Sciatic nerve (tissue), 2 donors: ENCODE measurements at places on chromosomes 5 and 9.

- DNase-seq = no peak
These were observed 478.9 kb downstream of the SPATA31D1 start for GRCh38 chr9:82467436-82467835.

DNA sequence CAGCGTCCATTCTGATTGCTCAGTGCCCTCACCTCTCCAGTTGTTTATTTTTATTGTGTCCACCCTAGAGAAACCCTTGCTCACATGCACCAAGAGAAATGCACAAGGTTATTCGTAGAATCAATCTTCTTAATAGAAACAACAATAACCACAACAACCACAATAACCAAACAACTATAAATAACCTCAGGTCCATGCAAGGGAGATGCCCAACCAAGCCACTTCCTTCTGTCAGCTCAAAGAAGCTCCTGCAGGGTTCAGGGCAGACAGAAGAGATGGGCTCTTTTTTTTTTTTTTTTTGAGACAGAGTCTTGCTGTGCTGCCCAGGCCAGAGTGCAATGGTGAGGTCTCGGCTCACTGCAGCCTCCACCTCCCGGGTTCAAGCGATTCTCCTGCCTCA, 14.9 kb upstream of the TCOF1 start:
- DNase-seq = no peak

DNA sequence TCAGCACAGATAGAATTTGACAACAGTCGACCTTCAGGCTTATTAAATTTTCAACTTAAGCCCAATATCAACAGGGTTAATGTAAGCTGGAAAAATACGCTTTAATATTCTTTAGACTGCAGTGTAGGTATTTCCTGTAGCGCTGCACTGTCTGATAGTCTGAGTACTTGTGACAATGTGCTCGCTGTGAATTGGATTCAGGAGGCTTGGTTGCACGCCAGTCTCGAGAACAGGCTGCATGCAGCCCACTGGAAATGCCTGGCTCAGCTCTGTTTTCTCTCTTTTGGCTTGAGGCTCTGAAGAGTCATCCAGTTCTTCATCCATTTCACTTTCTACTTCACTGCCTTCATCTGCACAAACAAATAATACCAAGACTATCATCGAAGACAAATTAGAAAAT, 300.9 kb downstream of the RFX3 start:
- no peak for DNase-seq

- DNase-seq = no peak
These were observed 115.8 kb upstream of the LIFR start for GRCh38 chr5:38672059-38672788.

DNA sequence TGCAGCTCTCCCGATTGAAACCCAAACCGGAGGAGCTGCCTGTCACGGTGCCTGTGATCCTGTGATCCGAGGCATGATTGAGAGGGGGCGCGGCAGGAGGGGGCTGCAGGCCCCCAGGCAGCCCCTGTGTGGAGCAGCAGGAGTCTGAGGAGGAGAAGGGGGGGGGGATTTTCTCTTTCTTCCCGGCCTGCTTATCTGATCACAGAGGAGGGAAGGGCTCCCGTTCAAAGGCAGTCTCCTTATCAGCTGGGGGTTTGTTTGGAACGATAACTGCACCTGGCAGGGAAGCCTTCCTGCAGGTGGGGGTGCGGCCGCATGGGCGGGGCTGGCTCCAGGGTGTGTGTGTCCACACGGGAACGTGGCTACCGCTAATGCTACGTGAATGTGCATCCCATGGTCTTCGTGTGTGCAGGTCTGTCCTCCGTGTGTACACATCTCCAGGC, 38.4 kb downstream of the LMX1B start:
- no peak for DNase-seq

DNA sequence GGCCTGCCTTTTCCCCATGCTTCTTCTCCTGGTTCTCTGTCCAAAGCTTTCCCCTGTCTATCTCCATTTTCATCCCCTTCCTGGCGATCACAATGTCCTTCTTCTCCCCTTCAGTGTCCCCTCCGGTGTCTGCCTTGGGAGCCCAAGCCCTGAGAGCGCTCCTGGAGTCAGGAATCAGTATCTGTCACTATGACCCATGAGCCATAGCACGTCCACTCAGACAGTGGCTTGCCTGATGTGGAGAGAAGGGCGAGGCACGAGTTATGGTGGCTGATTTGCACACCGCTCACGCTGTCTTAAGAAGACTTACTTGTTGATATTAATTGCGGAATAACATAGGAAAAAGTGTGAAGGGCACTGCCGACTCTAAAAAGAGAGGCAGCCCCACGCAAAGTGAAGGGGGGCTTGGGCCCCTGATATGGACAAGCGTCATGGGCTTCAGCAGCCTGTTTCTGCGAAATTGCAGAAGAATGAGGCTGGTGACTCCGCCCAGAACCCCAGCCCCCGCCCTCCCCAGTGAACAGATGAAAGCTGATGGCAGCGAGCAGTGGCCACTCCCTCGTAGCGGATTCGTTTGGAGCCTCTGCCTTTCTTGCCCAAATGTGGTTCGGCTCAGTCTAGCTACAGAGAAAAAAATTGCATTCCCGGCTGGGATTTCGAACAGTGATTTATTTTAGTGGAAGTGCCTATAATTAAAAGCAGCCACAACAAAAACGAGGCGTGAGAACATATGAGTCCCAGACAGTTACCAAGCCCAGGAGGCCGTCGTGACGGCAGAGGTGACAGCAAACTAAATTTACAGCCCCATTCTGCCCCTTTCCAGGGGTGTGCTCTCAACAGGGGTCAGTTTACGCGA, 149.8 kb downstream of the ICE1 start:
- peak; percentile 62 for DNase-seq

GRCh38 chr5:143350341-143350740, 53.1 kb downstream of the NR3C1 start:
- DNase-seq = no peak

DNA sequence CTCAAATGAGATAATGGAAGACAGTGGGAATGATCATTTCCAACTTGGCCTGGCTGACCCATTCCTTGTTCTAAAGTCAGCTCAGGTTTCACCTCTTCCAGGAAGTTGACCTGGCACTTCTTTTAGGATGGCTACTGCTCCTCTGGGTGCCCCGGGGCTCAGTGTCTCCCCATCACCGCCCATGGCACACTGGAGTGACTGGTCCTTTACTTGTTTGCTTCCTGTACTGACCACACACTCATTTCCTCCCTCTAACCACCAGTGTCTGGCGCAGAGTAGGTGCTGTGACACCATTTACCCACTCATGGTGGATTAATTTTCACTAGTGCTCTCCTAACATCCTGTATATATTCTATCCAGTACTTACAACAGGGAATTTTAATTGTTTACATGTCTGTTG, 183.5 kb downstream of the CDK5RAP2 start:
- no peak for DNase-seq

DNA sequence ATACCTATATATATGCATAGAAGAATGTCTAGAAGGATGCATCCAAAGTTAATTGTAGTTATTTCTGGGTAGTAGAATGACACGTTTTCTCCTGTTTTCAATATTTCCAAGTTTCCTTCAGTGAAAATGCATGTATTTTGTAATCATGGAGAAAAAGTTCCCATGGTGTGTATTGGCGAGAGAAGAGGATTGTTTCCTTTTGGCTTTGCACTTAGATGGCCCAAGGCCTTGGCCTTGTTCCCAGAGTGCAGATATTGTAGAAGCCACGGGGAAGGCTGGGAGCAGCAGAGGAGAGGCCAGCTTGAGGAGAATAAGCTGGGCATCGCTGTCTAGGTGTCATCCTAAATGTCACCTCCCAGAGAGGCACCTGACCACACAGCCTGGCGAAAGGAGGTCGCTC, 44.0 kb downstream of the IRF1 start:
- peak; percentile 81 for DNase-seq

DNA sequence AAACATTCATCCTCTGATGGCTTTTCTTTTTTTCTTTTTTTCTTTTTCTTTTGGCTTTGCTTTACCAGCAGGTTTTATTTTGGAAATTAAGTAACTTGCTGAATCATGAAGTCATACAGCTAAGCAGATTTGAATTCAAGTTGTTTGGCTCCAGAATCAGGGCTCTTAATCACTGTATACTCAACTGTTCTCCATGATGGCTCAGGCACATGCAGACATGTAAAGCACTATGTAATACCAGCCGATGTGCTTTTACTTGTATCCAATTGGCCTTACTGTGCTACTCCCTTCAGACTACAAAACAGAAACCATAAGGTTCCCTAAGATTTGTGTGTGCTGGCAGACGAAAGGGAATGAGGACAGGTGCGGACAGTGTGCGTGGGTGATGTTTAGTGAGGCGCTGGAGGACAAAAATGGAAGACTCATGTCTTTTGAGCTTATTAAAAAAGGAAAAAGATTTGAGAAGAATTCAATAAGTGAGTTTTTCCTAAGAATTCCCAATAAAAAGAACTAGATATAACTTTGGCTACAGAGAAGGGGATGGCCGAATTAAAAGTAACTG, 44.7 kb upstream of the OTP start:
- DNase-seq = no peak

- DNase-seq = peak; percentile 61
These were observed 119.9 kb downstream of the KCNIP1 start for GRCh38 chr5:170623576-170624181.

- DNase-seq = no peak
These were observed 47.7 kb downstream of the ZNF608 start for GRCh38 chr5:124698770-124699169.

DNA sequence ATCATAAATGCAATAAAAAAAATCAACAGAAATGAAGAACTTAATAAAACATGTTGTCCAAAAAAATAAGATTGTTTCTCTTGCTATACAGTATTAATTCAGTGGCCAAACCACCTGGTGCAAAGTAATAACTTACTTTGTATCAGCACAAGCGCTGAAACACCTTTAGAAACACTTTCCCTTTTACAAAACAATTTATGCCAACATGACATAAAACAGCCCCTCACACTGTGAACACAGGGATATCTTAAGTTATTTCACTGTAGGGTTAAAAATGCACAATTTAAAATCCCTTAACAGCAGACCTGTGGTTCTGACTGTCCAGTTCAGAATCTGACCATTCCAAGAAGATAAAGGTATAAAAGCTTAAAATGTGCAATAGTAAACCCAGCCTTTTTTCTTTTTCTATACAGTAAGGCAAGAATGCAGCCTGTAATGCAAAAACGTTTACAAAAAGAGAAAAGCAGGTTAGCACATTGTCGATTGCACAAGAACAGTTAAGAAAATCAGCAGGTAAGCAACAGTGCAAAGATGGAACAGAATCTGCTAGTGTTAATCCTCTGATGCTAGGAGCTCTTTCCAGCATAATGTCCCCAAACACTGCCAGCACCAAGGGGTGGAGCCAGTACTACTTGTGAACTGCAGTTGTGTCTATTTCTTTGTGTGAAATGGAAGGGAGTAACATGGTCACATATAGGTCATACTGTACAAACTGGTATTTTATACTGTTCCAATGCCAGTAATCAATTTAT, 21.6 kb downstream of the RAB14 start:
- no peak for DNase-seq

DNA sequence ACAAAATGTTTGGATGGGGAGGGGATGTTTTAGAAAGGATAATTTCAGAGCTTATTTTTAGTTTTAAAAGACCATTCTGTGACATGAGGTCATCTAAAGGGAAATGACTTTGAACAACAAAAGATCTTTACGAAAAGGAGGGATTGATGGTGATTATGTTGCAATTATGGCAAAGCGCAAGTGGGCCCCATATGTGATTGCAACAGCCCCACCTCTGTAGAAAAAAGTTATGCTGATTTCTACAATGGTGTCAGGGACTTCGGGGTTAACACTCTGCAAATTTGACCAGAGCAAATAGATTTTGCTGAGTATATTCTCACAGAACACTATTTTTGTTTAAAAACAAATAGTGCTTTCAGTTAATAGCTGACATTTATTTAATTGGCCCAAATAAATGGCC, 312.8 kb downstream of the NSG2 start:
- DNase-seq = no peak

GRCh38 chr5:61918611-61919010, 387.4 kb upstream of the KIF2A start:
- DNase-seq = no peak

DNA sequence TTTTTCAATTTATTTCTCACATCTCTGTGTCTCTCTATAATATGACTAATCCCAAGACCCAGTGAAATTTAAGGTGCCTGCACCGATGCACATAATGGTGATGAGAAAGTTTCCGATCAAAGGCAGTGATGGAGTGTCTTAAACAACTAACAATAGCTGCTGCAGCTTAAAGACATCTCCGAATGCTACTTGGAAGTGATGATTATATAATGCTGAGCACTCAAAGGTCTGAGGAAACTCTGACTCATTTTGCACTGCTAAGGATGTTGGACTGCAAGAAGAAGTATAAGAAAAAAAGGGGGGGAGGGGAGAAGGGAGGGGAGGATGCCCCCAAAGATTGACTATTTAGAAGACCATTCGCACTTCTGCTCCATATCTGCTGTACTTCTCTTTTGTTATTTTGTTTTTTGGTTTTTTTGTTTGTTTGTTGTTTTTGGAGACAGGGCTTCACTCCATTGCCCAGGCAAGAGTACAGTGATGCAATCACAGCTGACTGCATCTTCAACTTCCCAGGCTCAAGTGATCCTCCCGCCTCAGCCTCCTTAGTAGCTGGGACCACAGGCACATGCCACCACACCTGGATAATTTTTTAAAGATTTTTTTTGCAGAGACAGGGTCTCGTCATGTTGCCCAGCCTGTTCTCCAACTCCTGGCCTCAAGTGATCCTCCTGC, 192.2 kb downstream of the HSD17B3 start:
- DNase-seq = no peak

GRCh38 chr9:84978661-84979060, 309.1 kb downstream of the NTRK2 start:
- no peak for DNase-seq

DNA sequence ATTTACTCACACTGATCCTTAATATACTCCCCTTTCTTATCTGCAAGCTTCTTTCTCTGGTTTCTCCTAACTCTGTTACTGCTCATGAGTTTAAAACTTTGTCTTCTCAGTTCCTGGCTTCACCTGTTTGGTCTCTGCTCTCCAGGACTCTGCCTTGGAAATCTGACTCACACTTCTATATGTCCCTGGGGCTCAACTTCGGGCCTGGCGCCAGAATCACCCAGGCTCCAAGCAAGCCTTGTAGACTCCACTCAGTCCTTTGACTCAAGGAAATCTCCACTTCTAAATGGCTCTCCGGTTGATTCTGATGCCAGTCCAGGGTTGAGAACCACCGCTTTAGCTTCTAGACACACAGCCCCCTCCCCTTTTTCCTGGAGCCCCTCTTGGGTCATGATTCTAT, 57.8 kb downstream of the TMC1 start:
- peak; percentile 71 for DNase-seq

DNA sequence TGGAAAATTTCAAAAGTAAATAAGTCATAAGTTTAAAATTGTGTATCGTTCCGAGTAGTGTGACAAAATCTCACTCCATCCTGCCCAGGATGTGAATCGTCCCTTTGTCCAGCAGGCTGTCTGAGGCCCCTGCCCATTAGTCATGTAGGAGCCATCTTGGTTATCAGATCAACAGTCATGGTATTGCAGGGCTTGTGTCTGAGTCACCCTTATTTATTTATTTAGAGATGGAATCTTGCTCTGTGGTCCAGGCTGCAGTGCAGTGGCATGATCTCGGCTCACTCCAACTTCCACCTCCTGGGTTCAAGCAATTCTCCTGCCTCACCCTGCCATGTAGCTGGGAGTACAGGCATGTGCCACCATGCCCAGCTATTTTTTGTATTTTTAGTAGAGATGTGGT, 30.2 kb downstream of the ITGA2 start:
- no peak for DNase-seq
